ENCODE measurements at places on chromosomes 3 and 15.

DNA sequence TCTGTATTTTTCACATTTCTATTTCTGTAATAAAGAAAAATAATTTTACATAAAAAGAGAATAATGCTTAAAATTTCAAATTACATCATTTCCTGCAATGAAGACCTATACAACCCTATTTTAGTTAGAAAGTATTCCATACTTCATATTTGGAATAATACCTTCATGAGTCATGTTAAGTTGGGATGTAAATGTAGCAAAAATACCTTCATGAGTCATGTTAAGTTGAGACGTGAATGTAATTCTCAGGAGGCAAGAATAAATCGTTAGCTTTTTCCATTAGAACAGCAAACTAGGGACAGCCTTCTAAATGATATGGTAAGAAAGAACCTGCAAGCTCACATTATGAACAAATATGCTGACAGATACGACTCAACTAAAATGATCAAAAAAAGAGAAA lies 91.9 kb downstream of the NAALADL2 start:
- DNase-seq, result no peak

- DNase-seq, result no peak
Observed at GRCh38 chr3:109098079-109098644, 19.8 kb downstream of the MORC1 start.

GRCh38 chr3:146425341-146425740 lies 44.0 kb downstream of the PLSCR2 start:
- no peak for DNase-seq

DNA sequence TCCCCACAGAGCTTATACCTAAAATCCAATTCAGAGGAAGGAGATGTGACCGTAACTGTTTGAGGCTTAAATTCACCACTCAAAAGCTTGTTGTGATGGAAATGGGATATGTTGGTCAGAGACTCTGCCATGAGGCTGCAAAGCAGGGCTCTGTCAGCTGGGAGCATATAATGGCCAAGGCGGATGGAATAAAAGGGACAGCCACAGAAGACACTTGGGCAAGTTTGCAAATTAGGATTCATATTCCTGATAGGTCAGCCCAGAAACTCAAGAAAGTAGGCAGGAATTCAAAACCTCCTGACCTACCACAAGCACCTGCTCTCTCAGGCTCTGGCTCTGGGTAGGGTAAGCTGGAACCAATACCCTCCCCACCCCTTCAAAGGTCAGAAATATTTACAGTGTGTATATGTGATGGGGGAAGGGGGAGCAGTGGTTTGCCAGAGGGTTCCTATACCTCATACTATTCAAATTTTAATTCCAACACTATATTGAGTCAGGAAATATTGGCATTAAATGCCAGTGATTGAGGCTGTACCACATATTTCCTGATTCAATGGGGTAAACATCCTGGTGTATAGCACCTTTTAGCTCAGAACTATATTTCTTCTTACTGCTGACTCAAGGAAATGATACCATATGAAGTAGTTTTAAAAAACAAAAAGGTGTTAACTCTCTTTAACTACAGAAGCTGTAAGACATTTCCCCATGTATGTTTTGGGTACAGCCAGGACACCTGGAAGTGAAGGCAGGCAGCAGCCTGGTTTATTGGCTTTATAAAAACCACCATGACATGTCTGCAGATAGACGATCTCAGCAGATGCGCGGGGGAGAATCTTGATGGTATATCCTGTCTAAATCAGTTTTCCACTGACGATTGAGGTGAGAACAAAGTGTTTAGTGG lies 19.2 kb downstream of the FYCO1 start:
- DNase-seq, result no peak

GRCh38 chr3:171404376-171404967 lies 55.7 kb downstream of the TNIK start:
- DNase-seq, result no peak

- no peak for DNase-seq
Observed at GRCh38 chr15:86275361-86275760, 195.7 kb downstream of the AGBL1 start.

- no peak for DNase-seq
Observed at GRCh38 chr3:42906848-42907183, 874 bp downstream of the ZNF662 start.

DNA sequence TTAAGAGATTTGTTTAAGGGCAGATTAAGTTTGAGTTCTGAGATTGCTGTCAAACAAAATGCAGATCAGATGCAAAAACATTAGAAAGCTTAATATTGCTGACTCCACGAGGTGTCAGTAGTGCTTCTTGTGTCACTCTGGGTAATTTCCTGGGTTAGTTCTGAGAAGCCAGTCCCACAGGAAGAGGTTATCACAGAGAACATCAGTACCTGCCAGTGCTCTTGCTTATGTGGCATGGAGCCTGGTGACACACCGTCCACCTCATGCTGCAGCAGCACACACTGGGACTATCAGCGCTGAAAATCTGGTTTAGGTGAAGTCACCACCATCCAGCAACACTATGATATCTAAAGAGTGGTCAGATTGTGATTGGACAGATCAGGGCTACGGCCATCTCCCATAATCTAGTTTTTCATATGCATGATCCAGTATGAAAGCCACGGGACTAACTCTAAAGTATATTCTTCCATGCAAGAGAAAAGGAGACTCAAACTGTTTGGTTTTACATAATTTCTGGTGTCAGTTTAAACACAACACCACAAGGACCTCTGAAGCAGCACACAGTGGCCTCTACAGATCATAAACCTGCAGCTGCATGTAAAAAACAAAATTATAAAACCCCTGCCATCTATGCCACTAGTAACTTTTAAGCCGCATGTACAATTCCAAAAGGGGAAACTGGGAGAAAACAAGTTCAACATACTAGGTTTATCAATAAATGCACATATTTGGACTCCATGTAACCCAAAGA lies 36.1 kb upstream of the MYO5C start:
- DNase-seq, result no peak

DNA sequence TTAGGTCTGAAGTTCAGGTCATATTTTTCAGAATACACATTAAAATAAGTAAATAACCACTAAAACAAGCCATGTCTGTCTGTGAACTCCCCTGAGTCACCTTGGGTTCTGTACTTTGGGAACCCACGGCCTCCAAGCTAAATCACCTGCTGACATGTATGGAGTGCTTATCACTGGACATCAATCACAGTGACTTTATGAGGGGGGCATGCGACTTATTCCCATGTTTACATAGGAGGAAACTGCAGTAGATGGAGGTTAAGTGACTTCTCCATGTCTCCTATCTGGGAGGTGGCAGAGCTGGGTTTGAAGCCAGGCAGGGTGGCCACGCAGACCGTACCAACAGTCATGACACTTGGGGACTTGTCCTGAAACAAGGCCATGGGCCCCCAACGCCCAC lies 8.1 kb downstream of the ITIH4 start:
- DNase-seq, result no peak

GRCh38 chr3:140580746-140581145 lies 97.1 kb upstream of the TRIM42 start:
- no peak for DNase-seq

DNA sequence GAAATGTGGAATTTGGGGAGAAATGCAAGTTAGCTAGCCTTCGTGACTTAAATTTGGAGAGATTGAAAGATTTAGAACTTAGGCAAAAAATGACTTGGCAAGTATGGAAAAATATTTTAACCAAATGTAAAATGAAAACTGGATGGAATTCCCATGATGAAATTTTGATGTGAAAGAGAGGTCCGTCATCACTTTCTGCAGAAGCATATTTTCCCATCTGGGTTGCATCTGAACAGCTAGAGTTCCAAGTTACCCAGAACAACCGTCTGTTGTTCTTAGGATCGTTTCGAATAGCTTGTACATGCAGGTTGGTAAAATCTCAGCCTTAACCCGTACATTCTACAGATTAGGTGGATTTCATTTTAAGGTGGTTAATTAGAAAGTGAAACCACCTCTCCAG lies 136.3 kb downstream of the GHSR start:
- no peak for DNase-seq

DNA sequence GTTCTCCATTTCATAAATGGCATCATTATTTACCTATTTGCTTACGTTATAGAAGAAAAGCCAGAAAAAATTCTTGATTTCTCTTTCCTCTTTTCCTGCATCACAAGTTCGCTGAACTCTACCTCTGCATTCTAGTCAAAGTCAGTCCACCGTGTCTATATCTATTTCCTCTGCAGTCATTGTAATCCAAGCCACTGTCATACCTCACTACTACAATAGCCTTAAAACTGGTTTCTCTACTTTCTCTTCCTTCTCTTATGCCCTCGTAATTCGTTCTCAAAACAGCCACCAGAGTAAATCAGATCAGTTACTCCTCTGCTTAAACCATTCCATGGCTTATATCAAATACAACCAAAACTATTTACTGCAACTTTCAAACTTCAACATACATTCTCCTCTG lies 13.4 kb upstream of the FAM81A start:
- no peak for DNase-seq

GRCh38 chr3:193130576-193130975 lies 110.4 kb upstream of the PLAAT1 start:
- no peak for DNase-seq

- no peak for DNase-seq
Observed at GRCh38 chr3:4174791-4175190, 128.4 kb upstream of the SETMAR start.

GRCh38 chr3:125515421-125515820 lies 4.6 kb downstream of the SNX4 start:
- DNase-seq, result no peak

DNA sequence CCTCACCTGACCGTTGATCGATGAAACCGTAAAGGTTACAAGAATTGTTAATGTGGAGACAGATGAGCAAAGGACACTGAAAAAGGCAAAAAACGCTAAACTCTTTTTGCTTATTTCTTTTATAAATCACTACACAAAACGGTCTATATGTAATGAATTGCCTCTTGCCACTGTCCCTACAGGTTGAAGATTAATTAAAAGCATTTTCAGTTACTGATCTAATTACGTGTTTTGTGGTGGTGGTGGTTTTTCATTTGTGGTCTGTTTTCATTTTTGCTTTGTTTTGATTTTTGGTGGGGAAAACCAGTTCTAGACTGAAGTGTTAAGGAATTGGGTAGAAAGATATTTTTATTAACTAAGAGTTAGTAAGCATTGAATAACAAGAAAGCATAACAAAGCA lies 299.2 kb upstream of the LRRN1 start:
- DNase-seq, result no peak

DNA sequence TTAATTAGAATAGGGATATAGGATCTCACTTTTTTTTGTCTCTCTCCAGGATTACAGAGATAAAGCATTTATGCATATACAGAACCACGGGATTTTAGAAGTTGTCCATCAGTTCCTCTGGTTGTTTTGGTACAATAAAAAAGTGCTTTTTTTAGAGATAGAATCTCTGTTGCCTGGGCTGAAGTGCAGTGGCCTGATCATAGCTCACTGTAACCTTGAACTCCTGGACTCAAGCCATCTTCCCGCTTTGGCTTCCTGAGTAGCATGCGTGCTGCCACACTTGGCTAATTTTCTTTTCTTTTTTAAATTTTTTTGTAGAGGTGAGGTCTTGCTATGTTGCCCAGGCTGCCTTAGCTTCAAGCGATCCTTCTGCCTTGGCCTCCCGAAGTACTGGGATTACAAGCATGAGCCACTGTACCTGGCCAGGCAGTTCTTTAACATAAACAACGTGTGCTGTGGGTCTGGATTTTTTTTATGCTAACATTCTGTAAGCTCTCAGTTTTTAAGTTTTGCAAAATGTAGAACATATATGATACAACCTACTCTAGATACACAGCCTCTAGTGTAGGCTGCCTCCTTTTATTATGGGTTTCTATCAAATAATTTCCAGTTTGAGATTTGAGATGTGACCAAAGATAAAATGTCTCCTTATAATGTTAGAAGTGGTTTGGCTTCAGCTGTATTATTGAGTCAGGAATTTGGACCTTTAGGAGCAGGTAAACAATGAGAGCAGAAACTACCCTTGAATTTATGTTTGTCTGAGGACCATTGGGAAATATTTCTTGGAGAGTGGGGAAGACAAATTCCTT lies 57.4 kb upstream of the ULK4 start:
- no peak for DNase-seq

DNA sequence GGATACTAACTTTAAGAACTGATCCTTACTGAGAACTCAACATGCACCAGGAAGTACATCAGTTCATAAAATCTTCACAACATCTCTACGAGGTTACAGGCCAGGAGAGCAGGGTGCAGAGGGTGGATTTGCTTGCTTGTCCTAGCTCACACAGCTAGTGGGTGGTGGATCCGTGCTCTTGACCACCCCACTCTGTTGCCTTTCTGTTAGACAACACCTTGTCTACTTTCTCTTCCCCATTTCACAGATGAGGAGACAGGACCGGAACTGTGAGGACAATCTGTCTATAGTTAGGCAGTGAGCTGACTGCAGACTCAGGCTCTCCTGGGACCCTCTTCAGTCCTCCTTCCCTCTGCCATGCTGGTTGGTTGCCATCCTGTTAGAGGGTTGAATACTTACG lies 221.7 kb upstream of the TLE3 start:
- no peak for DNase-seq

DNA sequence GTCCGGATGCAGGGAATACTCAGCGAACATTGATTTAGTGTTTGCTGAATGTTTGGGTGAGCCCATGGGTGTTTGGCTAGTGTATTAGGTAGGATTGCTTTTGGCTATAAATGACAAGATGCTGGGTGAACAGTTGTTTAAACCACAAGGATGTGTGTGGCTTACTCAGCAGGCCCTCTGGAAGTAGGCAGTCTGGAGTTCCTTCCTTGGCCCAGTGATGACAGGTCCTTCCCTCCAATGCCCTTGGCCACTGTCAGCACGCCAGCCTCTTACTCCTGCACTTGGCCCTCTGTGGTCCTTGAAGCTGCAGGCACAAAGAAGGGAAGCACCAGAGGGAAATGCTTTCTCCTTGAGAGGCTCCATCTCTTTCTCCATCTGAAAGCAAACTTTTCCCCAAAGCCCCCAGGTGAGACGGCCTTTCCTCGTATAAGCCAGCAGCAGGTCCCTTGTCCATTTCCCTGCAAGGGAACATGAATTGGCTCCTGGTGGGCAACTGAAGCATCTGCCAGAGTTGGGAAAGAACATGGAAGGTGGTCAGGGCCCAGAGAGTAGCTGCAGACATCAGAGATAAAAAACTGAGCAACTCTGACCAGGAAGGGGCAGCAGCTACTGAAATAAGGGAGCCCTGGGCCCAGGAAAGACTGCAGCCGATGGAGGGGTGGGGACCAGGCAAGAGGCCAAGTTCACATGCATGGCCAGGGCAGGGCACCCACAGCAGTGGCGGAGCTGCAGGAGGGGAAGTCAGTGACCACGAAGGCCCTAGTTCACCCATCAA lies 105.0 kb downstream of the TPRA1 start:
- no peak for DNase-seq

DNA sequence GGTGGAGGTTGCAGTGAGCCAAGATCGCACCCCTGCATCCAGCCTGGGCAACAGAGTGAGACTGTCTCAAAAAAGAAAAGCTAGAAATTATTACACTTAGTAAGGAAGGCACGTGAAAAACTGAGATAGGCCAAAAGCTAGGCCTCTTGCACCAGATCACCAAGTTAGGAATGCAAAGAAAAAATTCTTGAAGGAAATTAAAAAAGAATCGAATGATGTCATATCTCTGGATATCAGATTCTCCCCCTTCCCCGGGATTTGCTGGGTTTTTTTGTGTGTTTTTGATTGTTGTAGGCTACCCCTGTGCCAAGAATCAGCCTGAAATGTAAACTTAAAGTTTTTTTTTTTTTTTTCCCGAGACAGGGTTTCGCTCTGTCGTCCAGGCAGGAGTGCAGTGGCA lies 17.4 kb downstream of the PTPN23 start:
- DNase-seq, result peak; percentile 53

GRCh38 chr3:18649666-18650363 lies 224.7 kb upstream of the SATB1 start:
- DNase-seq, result no peak

Data from right lung (tissue), 10 donors.